Smooth muscle cell of the coronary artery (primary cell): ENCODE measurements at places on chromosomes 4 and X. TPM values are rescaled to one million over a fixed set of nuclear protein-coding genes. Genes with fewer than 3 reads are reported as not detected.

Gene TRPC3
- total RNA-seq: under 0.01 and 0.59 TPM in 2 replicates

Gene MAP7D2
- total RNA-seq: 0.12 TPM in 1 of 2 replicates, not detected in the other

Gene SUV39H1
- total RNA-seq: 0.59 and 2.5 TPM in 2 replicates

Gene BRS3
- total RNA-seq: not detected in 2 replicates

Gene ABCB7
- total RNA-seq: 9.5 and 19.0 TPM in 2 replicates

Gene CT83
- total RNA-seq: not detected in 2 replicates

Gene FGA
- not detected in 2 replicates for total RNA-seq

Gene PF4V1
- total RNA-seq: 3.6 and 10.6 TPM in 2 replicates

Gene DNASE1L1
- 34.3 and 98.6 TPM in 2 replicates for total RNA-seq

Gene XPNPEP2
- total RNA-seq: 6.8 TPM in 1 of 2 replicates, not detected in the other

Gene KLB
- not detected in 2 replicates for total RNA-seq

Gene P2RY4
- total RNA-seq: under 0.01 TPM in 1 of 2 replicates, not detected in the other
